RKO (cell line): ENCODE measurements at places on chromosomes 2 and 18.

- no peak for DNase-seq
These were observed 38.3 kb upstream of the TEX51 start for GRCh38 chr2:126860385-126860784.

DNA sequence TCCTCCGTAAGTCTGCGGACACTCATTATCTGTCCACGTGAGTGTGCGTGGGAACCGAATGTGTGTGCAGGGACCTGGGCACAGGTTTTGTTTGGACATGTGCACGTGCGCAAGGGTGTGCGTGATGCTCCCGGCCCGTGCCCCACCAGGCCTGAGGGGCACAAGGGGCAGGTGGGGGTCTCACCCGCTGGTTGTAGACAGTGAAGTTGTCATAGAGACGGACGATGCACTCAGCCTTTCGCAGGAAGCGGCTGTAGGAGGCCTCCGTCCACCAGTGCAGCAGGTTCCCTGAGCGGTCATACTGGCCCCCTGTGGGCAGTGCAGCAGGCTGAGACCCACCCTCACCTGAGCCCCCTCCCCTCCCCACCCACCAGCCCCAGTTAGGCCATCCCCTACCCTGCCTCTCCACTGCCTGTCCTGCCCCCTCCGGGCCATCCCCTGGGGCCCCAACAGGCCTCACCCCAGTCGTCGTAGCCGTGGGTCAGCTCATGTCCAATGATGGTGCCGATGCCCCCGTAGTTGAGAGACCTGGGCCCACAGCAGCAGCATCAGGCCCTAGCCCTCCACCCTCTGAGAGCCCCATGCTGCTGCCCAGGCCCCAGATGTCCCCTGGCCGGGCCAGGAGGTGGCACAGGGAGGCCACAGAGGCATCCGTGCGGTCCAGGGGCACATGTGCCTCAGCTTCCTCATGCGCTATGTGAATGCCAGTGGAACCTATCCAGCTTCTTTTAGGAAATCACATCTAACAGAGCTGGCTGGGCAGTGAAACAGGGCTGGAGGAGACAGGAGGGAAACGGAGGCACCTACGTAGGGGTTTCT is 6.1 kb downstream of the ECEL1 start:
- no peak for DNase-seq

DNA sequence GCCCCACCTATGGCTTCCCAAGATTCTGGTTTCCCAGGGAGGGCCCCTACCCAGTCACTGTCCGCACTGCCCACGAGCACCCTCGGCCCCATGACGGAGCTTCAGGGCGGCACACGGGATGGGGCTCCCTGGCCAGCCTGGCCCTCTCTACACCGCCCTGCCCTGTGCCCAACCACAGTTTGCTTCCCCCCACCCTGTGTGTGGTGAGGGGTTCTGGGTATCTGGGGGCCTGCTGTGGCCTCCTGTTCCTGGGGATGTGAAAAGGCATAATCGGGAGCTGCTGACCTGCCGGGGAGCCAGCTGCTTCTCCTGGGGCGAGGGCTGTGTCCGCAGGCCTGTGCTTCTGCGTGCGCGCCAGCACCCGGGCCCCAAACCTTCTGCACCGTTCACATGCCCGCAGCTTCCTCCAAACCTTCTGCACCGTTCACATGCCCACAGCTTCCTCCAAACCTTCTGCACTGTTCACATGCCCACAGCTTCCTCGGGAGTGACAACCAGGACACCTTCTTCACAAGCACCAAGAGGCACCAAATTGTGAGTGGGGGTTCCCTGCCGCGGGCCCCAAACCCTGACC is 12.4 kb downstream of the ANO7 start:
- DNase-seq = no peak

GRCh38 chr2:83113953-83114352 is 1345.1 kb downstream of the SUCLG1 start:
- DNase-seq = no peak

DNA sequence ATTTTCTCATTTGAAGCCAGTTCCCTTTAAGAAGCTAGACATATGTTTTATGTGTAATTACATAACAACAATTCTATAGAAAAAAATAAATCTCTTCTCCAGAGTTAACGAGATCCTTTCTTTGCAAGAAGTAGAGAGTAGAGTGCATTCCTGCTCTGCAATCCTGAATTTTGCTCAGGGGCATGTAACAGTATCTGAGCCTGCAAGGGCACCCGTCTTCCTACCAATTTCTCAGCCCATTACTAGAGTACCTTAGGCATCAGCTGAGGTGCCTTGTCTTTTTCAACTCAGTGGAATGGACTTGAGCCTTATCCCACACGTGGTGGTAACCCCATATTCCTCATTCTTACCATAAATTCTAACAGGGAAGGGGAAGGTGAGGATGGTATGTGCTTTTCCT is 205.9 kb downstream of the IKZF2 start:
- no peak for DNase-seq

DNA sequence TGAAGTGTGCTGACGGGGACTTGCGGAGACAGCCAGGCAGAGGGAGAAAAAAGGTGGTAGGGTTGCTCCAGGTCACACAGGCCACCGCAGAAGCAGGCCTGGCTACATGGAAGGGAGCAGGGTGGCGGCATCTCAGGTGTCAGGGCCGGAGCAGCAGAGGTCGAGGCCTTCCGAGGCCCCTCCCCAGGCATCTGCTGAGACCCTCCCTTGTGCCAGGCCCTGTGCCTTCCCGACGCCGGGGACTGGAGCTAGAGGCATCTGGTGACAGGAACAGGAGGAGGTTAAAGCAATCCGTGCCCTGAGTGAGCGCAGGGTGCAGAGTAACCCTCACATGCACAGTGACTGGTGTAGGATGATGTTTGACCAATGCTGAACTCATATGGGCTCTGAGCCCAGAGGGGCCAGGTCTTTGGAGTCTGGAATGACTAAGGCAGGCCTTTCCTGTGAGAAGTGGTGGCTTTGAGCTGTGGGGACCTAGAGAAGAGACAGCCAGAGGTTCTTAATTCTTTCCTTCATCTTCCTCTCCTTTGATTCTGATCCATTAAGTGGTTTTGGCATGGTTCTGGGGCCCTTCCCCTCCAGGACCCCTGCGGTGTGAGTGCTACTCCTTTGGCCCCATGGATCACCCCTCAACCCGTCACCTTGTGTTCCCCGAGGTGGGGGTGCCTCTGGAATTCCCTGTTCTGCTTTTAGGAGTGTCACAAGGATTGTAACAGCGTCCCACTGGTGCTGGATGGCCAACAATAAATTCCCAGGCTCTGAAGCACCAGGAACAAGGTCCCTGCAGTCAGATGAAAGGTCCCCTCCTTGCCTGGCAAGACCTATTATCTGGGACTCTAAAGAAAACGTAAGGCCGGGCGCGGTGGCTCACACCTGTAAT is 72.1 kb downstream of the KLHL29 start:
- peak; percentile 4 for DNase-seq

GRCh38 chr18:35267809-35268208 is 22.2 kb downstream of the ZSCAN30 start:
- DNase-seq = no peak

DNA sequence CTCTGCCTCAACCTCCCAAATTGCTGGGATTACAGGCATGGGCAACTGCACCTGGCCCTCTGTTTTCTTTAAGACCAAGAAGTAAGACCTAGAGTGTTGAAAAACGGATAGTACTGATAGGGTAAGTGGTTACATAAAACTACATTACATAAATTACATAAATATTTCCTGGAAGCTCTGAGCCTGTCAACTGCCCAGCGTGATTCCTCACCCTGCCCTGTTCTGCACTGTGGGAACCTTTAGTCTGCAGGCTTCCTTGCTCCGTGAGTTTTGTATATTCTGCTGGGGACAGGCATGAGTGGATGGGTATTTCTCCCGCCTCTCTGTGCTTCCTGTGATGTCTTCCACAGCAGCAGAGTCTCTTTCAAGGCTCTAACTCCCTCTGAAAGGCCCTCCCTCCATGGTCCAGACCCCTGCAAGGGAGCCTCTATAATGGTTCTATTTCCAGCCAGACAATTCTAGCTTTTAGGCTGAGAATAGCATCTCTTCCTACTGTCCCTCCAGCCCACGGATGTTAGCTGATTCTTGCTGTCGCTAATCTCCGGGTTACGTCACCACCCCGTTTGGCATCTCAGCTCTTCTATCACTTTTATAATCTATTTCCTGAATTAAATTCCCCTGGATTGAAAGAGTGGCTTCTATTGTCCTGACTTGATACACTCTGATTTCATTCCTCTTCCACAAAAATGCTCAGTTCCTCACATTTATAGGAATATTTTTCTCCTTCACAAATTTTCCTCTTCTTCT is 49.5 kb upstream of the PLEKHM3 start:
- DNase-seq = no peak

- DNase-seq = no peak
These were observed 16.6 kb downstream of the INPP5D start for GRCh38 chr2:233076749-233077148.

DNA sequence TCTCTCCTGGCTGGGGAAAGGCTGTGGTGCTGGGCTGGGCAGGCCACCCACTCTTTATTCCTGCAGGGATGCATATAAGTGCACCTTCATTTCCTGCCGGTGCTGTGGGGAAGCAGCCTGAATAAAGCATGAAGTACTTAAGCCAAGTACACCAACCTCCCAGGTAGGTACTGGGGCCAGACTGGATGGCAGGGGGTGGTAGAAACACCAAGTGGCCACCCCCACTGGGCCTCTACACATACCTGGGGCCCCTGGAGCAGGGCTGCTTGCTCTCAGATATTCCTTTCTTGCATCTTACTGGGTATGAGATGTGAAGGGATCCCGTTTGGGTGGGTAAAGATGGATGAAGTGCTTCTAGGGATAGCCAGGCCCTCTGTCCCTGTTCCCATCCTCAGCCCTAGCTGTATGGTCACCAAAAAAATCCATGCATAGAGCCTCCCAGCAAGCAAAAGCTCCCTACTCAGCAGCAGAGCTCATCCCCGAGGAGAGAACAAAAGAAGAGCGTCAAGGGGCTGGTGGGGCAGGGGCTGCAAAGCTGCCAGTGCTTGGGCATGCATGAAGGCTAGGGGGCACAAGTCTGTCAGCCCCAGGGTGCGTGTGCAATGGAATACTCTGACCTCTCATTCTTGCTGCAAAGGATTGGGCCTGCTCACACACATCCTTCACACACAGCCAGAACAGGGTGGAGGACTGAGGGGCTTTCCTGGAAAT is 22.0 kb downstream of the CCT7 start:
- no peak for DNase-seq

- no peak for DNase-seq
These were observed 220.7 kb downstream of the LRRTM4 start for GRCh38 chr2:77301441-77301840.

DNA sequence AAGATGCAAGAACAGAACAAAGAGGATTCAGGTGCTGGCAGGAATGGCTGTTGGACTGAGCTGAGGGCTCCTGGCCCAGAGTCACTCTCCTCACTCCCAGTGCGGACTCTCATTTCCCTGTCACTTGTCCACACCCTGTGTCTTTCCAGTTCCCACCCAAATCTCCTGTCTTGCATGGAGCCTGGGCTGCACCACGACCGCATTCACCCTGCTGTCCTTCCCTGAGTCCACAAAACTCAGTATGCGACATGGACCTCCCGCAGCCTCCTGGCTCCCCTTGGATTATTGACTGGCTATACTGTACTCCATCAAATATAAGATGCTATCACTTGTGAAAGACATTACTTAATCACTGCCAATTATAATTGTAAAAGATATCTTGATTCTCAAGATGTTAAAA is 2.5 kb upstream of the ITM2C start:
- no peak for DNase-seq

GRCh38 chr2:46257476-46257875 is 39.7 kb upstream of the EPAS1 start:
- DNase-seq = peak; percentile 12

DNA sequence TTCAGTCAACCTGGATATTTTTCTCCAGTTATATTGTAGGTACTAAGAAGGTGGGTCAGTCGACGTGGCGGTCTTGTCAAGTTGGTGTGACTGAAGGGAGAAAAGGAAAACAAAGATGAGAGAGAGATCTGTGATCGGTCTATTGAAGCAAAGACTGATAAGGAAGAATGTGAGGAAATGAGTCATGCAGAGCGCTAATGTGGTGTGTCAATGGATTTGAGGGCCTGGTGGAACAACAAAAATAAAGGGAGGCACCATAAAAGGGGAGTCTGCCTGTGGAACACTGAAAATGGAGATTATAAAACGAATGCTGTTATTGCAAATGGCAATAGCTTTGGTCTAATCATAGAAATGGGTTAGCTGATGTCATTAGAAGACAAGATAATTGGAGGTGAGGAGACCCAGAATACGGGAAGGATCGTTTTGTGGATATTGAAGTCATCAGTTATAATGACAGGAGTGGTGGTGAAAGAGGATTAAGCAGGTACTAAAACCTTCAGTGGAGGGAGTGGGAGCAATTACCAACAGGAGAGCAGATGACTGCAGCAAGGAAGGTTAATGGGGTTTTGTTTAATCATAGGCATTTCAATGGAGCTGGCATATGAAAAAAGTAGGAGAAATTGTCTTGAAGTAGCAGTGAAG is 599.1 kb upstream of the FSHR start:
- peak; percentile 50 for DNase-seq

DNA sequence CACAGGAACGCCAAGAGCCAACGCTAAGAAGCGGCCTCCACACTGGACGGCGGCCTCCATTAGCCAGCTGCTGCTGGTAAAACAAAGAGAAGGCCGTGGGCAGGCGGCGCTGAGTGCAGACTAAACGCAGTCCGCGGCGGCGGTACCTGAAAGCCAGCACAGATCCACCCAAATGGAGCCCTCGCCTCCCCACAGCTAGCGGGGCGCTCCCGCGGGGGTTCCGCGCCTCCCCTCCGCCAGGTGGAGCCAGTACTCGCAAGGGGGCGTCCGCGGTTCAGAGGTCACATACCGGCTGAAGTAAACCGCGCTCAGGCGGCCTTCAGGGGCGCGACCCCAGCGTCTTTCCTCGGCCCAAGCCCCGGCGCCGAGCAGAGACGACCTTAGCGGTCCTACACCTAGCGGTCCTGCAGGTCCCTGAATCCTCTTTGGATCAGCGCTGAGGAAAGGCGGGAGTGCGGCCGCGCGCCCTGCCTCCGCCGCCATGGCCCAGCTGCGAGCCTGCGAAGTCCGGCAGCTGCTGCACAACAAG is 293.1 kb upstream of the ERBB4 start:
- no peak for DNase-seq
